ENCODE measurements at places on chromosomes 6 and 20.

DNA sequence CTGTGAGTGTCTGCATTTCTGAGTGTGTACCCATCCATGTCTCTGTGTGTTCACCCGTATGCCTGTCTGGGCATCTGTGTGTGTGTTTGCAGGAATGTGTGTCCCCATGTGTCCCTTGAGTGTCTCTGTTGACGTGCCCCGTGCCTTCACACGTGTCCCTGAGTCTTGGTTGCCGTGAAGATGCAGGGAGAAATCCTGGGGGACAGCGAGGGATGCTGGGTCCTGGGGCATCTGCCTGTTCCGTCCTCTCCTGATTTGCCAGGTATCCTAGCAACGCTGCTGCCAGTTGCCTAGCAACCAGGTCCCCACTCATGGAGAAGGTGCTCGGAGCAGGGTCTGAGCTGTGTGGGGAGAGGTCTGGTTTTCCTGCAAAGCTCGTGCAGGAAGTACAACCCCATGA is 6.0 kb upstream of the LKAAEAR1 start:
- DNase-seq: no peak

DNA sequence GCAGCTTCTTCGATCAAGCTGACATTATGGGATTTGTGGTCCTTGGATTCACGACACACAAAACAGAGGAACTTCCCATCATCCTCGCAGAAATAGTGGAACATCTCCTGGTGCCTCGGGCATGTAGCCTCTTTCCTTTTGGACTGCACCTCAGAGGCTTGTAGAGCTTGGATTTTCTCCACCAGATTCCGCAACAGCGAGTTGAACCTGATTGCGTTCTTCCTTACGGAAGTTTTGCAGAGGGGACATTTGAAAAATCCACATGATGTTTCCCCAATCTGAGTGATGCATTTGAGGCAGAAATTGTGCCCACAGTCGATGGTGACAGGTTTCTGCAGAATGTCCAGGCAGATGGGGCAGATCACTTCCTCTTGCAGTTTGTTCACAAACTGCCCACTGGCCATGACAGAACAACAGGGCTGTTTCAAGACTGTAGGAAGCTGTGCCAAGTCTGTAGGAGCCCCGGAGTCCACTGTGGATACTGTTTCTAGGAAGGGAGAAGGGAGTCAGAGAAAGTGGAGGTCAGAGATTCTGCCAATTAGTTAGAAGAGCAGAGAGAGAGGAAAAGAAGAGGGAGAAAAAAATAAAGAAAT is 392 bp downstream of the TRIM31 start:
- DNase-seq: no peak

DNA sequence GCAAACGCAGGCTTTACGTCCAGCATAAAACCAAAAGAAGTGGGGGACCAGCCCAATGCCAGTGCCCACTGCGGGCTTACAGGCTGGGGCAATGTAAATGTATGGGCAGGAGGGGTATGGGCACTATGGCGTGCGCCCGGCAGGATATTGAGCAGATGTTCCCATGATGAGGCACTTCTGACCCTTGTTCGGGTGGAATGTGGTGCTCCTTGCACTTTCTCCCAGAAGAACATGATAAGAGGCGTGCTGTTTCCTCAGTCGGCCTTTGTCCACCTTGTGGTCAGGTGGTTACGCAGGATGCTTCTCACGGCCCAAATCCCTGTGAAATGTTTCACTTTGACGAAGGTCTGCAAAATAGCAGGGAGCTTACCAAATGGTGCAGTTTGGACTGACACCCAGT is 4.8 kb upstream of the GPR31 start:
- no peak for DNase-seq

GRCh38 chr6:170129691-170130171 is 161.1 kb downstream of the DLL1 start:
- DNase-seq: no peak

GRCh38 chr20:57807401-57808263 is 97.8 kb upstream of the PMEPA1 start:
- no peak for DNase-seq

- no peak for DNase-seq
These were observed 198.6 kb upstream of the SHLD1 start for GRCh38 chr20:5551621-5552020.

- DNase-seq: no peak
These were observed 77.6 kb downstream of the MLIP start for GRCh38 chr6:54188846-54189245.

DNA sequence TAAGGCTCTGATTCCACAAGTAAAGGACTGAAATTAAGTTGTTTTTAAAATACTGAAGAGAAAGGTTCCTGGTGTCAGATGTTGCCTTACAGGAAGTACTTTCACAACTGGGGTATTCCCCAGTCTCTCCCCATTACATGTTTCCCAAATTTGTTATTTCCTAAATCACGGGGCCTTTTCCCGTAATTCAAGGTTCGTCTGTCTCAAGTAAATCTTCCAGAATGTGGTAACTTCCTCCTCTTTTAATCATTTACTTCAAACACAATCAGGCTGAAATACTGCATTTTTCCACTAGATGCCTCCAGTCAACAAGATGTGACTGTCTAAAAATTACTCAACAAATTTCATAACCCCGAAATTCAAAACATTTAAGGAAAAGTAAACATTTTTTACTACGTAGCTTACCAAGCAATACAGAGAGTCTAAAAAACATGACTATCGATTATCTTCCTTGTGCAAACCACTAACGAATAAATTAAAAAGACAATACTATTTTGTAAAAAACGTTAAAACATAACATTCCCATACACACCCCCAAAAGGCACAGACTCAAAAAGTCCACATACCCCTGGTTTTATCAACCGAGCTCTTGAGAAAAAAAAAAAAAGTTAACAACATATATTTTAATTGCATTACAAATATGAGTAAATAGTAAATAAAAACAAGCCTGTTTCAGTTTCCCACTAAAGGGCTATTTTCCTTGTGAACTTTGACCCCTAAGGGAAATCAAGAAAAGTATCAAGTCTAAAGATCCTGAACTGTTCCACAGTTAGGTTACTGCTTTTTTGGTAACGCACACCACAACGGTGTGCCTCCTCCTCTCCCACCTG is 1.7 kb downstream of the SOD2 start:
- no peak for DNase-seq

GRCh38 chr6:337805-338368 is 45.6 kb downstream of the DUSP22 start:
- no peak for DNase-seq

DNA sequence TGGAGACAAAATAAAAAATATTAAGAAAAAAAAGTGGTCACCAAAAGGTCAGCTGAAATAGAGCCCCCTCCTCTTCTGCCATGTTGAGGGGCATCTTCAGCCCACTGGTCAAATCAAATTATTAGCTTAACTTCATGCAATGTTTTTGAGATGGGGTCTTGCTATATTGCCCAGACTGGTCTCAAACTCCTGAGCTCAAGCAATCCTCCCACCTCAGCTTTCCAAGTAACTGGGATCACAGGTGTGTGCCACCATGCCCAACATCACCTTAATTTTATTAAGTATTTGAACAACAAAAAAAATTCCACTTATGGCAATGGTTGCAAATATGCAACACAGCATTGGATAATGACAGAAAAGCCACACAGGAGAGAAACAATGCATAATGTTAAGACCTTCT is 99.3 kb upstream of the BEND3 start:
- no peak for DNase-seq

Measured in stimulated activated CD8-positive, alpha-beta memory T cell treated with anti-CD3 and anti-CD28 coated beads, Interleukin-12 subunit alpha, Interleukin-12 subunit beta, amount 100 ng/mL, for 4 hours (primary cell).